NCI-H1417 (cell line): ENCODE measurements at places on chromosomes 1 and 21.

- DNase-seq, result no peak
Observed at GRCh38 chr1:8359617-8360481, 41.9 kb downstream of the SLC45A1 start.

DNA sequence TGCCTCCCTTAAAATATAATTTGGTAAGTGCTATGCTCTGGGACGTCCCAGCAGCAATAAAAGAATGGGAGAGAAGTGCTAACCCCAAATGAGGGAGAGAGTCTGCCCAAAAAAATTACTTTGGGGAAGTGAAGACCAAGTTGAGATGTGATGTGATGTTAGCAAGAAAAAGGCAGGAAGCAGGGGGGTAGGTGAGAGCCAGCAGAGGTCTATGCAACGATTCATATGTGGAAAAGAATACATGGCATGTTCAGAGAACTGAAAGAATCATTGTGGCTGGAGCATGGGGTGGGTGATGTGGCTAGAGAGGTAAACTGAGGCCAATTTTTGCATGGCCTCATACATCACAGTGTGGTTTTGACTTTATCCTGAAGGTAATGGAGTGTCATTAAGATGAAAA lies 5.6 kb upstream of the CTPS1 start:
- DNase-seq, result no peak

GRCh38 chr1:100793659-100794058 lies 74.1 kb downstream of the VCAM1 start:
- DNase-seq, result no peak

DNA sequence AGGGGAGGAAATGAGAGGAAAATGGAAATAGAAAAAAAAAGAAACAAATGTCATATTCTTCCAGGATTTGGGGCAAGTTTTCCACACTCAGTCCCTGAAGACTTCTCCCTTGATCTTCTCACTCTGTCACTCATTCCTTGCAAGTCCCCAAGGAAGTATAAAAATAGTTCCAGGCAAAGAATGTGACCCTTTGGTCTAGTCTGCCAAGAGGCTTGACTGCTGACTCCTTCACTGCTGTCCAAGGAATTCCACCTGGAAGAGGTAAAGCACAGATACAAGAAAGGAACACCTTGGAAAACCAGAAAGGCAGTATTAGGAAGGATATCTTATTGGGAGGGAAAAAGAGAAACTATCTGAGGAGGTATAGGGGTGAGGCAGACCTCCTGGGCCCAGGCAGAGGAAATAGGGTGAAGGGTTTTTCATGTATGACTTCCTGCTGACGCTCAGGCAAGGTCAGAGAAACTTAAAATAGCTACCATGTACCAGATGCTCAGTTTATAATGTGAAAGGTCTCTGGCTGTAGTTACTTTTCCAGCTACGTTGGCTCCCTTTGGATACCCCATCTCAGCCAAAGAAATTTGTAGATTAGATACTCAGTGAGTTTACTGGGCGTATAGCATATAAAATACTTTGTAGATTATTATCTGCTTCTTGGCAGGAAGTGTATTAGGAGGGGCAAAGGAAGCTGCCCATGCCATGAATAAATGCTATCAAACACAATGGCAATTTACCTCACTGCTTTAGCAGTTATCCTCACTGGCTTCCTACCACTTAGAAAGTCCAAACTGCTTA lies 2.0 kb upstream of the GJA5 start:
- DNase-seq, result no peak

- no peak for DNase-seq
Observed at GRCh38 chr21:42199868-42200463, 19.0 kb upstream of the ABCG1 start.

DNA sequence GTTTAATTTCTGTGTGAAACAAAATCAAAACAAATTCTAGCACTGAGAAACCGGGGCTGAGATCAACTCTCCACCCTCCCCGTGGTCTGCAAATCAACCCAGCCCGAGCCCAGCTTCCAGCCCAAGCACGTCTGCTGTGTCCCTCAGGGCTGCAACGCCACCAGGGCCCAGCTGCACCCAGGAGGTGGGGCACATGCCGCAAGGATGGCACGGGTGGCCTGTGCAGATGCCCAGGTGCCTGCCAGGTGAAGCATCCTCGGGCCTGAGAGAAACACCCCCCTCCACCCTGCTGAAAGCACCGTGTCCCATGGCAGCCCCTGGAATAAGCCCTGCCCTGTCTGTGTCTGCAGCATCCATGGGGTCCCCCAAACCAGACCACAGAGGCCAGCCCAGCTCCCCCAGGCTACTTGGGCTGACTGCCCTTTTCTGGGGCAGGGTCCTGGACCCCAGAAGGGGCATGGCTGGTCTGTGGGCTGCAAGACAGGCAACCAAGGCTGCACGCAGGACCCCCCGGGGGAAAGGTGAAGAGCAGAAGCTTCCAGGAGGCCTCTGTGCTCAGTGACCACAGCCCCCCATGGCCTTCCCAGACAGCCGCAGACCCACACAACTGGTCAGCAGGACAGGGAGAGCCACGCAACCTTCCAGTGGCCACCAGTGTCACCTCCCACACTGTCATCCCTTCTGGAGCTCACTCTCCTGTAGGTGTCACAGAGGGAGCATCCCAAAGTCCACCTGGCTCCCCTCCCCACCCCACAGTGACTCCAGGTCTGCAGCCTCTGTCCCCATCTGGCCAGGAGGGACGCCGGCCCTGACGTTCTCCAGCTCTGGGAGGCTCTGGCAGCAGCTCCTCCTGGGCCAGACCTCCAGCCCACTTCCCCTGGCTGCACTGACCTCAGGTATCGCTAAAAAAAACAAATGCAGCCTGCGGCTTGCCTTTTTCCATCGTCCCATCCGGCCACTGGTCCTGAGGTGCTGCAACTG lies 7.7 kb downstream of the WNT9A start:
- DNase-seq, result no peak
